ENCODE measurements at places on chromosomes 3 and 15.

DNA sequence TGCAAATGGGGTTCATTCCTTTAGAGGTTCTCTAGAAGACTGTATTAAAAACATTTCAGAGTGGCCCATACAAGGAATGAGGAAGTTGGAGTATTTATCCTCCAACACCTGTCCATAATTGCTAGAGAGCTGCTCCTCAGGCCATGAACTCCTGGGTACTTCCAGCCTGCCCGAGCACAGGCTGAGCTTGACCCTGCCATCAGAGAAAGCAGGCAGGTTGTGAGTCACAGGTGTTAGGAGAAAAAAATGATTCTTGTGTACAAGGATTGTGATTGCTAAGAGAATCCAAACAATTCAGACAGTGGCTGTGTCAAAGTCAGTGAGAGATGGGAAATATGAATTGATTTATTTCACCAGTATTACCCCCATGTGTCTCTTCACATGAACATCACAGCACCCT is 156.8 kb upstream of the GADL1 start:
- DNase-seq: no peak

DNA sequence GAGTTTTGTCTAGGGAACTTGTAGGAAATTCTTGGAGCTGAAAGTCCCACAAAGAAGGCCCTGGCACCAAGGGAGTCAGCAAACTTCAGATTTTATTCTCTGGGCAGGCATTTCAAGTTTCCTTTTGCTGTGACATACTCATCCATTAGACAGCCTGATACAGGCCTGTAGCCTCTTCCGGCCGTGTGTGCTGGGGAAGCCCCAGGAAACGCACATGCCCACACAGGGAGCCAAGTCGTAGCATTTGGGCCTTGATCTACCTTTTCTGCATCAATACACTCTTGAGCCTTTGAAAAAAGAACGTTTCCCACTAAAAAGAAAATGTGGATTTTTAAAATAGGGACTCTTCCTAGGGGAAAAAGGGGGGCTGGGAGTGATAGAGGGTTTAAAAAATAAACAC is 15.0 kb downstream of the TIGIT start:
- DNase-seq: no peak

DNA sequence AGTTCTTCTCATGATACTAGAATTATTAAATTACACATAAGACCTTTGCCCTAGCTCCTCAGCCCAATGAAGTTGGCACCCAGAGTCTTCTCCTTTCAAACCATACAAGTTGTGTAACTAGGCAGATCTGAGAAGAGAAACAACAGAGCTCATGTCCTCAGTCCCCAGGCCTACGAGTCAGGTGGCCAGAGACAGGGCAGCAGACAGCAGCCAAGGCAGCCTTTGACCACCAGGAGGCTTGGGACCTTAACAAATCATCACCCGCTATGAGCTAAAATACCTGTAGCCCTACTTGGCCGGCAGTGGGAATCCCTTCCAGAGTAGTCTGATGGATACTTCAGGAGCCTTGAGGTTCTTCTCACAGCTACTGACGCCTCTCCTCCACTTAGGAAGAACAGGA is 18.3 kb downstream of the STIMATE start:
- DNase-seq: no peak

GRCh38 chr3:103516950-103517349 is 1082.1 kb downstream of the ZPLD1 start:
- DNase-seq: no peak

GRCh38 chr3:168870892-168871291 is 775.2 kb upstream of the GOLIM4 start:
- no peak for DNase-seq

DNA sequence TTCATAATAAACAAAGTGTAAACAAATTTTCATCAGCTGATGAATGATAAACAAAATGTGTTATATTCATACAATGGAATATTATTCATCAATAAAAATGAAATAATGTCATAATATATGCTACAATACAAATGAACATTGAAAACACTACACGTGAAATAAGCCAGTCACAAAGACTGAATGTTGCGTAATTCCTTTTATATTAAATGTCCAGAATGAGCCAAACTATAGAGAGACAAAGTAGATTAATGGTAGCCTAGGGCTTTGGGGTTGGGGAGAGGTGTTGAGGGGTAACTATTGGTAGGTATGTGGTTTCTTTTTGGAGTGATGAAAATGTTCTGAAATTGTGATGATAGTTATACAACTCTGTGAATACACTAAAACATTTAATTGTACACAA is 292.9 kb upstream of the PDZRN3 start:
- no peak for DNase-seq

- DNase-seq: no peak
These were observed 32.1 kb downstream of the DNASE1L3 start for GRCh38 chr3:58178528-58179234.

- DNase-seq: peak; percentile 40
These were observed 52.4 kb upstream of the BLM start for GRCh38 chr15:90664650-90665287.

DNA sequence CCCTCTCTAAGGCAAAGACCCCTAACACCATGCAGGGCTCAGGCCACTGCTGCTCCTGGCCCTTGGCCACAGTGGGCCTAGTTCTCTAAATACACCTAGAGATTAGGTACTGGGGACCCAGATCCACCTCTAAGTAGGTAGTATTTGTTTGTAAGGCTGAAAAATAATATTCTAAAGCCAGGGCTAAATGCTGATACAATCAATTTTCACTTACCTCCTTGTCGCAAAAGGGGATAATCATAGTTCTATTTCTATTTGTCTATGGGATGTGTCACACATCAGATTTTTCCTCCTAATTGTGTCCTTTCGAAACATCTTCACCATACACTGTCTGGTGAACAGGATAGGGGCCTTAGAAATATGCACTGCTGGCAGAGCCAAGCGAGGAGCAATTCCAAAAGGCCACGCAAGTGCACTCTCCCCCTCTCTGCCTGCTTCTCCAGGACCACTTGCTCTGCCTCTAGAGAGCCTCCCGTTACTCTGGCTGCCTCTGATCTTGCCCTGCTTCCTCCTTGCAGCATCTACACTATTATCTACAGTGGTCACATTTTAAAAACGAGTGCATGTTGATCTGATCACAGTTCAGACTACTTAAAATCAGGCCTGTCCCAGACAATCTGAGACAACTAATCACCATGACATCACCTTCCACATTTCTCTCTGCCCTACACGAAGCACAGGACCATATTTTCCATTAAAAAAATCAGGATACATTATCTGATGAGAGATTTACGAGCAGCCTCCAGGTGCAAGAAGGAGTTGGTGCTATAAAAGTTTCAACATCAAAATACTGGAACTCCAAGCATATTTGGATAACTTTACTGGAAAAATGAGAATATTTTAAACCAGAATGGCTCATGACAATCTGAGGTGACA is 115.4 kb downstream of the MYLK start:
- DNase-seq: no peak

DNA sequence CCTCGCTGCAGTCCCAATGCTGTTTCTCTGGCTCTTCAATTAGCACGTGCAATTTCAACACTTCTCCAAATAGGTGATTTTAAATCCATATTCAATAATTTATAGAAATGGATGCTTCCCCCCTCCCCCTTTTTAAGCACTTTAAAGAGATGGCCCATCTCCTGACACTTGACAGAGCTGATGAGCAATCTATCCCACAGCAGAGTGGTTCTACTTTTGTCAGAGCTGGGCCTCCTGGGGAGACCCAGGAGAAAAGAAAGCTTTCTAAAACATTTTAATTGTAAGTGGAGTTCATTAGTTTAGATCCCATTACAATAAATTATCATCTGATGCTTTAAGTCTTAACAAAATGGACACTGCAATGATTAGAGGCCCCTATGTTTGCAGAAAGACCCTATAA is 127.7 kb downstream of the SHQ1 start:
- DNase-seq: no peak

DNA sequence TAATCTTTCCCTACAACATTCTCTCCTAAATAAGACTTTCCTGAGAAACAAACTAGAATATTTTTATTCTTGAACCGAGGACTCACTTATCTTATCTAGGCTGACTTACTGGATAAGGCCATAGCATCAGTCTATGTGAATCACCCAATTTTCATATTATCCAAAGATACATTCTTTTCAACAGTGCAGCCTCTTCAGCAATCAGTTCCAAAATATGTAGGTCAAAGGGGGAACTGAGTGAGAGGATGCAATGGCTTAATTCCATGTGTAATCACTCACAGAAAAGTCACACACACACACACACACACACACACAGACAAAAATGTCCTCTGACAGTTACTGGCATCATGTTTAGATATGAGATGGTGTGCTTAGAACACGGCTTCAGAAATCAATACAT is 31.5 kb upstream of the MECOM start:
- no peak for DNase-seq

GRCh38 chr15:76011627-76012551 is at the start of gene NRG4:
Gene NRG4, minus strand, starts transcription at chr15:76012424. Its CDS starts 1,194 bp downstream, at chr15:76011230.
- DNase-seq: no peak

DNA sequence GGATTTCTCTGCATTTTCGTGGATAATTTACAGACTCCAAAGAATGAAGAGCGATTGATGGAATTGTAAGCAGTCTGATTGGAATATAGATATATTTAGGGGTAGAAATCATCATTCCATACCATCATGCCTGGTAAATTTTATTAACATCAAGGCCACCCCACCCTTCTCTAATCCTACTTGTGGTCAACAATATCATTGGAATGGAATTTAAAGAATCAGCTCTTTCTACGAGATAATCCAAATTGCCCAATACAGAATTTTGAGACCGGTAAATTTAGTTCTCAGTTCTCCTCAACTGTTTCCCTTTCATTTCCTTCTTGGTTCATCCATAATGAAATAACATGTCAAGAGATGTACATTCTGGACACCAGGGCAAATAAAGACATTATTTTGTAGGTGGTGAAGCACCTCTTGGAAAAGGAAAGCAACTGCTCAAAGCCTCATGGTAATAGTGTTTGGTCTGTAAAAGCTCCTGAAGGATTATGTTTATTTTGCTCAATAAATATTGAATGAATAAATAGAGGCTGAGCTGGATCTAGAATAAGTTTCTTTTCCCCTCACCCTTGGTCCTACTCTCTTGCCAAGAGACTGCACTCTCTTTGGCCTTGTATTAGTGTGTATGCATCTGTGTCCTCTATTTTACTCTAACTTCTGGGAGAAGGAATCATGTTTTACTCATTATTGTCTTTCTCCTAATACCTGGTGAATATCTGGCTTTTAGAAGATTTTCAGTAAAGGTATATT is 133.7 kb upstream of the BCL6 start:
- peak; percentile 74 for DNase-seq

DNA sequence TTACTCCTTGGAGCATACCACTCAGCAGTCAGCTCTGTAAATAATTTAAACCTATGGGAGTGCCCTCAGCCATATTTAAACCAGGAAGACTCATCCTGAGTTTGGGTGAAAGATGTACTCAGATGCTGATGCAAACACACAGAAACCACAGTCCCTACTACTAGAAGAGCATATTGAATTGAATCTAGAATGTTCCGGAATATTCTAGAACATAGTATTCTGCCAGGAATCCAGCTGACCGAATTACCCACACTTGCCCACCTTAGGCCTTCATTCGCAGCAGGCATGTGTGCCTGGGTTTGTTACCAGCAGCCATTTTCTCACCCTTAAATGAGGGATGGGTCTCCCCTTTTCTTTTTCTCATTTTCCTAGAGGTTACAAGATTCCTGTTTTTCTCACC is 202.4 kb upstream of the ICE2 start:
- DNase-seq: no peak

DNA sequence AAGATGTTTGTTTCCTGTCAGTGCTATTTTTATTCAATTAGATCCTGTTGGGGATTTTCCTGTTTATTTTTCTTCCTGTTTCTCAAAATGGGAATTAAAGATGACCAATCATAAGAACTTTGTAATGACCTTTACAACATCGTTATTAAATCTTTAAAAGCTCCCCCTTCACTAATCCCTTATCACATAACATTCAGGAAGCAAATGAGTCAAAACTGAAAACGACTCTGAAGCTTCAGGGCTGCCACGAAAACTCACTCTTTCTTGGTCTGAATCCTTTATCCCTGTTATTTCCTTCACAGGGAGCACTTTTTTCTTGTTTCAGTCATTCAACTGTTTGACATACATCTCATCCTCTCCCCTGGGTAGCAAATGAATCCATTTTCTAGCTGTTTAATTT is 75.8 kb upstream of the MB21D2 start:
- DNase-seq: no peak

DNA sequence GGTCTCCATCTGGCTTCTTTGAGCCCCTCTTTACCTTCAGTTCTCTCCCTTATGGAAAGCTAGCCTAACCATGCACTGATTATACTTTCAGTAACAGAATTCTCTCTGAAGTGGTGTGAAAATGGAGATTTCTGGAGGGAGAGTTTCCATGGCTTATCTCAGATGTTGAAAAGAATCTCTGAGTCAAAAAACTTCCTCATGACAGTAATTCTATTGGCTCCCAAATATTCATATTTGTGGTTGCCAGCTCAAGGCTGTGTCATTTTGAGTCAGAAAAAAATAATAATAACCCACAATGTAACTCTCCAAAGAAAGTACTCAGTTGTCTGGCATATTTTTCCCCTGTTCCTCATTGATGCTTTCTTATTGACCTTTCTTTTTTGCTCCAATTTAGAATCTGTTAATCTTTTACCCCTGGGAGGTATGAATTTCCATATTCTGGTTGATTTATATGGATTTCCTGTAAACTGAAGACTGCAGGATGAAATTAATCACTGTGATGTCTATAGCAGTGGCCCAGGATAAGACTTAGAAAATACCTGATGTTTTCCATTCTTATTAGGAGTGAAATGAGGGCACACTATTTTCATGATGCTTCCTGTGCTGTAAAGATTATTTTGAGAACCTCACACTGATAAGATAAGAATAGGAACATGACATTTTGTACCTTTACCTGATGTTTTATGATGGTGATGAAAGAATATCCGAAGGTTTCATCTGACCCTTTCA is 149.5 kb upstream of the EPHA3 start:
- DNase-seq: peak; percentile 86

GRCh38 chr3:150132101-150132749 is 161.5 kb upstream of the PFN2 start:
- peak; percentile 39 for DNase-seq

- peak; percentile 26 for DNase-seq
These were observed at the start of gene HCLS1 for GRCh38 chr3:121660356-121661171. Gene HCLS1, minus strand, starts transcription at chr3:121660903. Its CDS starts 2,556 bp downstream, at chr3:121658347.

DNA sequence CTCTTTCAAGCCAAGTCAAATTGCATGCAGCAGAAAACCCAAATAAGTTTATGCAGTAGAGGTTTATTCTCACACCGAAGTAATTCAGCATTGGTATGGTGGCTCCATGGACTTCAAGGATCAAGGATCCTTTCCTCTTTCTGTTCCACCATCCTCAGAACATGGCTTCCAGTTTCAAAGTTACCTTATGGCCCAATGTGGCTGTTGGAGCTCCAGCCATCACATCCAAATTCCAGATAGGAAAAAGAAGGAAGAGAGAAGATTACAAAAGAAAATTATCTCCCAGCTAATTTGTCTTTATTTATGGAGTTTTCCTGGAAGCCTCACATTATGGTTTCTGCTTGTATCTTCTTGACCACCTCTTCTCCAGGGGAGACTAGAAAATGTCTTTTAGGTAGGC is 282.5 kb upstream of the CTDSPL start:
- DNase-seq: no peak

- DNase-seq: peak; percentile 38
These were observed 593.3 kb downstream of the FOXP1 start for GRCh38 chr3:70990185-70990584.

GRCh38 chr3:162764051-162764807 is 1267.6 kb downstream of the OTOL1 start:
- no peak for DNase-seq
